ENCODE measurements at places on chromosomes 3 and 15. TPM values are rescaled to one million over a fixed set of nuclear protein-coding genes. Genes with fewer than 3 reads are reported as not detected.

GRCh38 chr3:62361261-62361660 lies 12.1 kb downstream of the FEZF2 start:
- peaks cover 79% of the 10 kb centered on the region for H3K27me3 ChIP-seq
- no peak overlapping the region for H3K4me3 ChIP-seq
- no peak overlapping the region for H3K27ac ChIP-seq
- H3K36me3 ChIP-seq = no peaks in the 10 kb centered on the region

DNA sequence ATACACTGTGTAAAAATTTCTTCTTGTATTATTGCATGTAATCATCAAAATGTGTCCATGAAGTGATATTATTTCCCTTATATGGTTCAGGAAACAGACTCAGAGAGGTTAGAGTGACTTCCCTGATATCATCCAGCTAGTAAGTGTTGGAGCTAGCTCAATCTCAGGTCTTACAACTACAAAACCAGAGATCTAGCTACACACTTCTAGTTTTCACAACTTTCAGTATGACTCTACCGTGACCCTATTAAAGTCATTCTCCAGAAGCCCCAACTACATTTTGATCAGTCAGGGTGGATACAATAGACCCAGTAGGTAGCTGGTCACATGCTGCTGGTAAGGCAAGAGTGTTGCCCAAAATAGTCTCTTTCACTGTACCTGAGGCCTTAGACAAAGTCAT lies 165.3 kb downstream of the GOLIM4 start:
- no peak for DNase-seq
- no peak overlapping the region for H3K27ac ChIP-seq
- H3K27me3 ChIP-seq = no peaks in the 10 kb centered on the region
- H3K4me1 ChIP-seq = no peaks in the 10 kb centered on the region
- H3K36me3 ChIP-seq = no peaks in the 10 kb centered on the region

The SLC6A20 gene
- total RNA-seq = 1.5 TPM

- H3K36me3 ChIP-seq = no peaks in the 10 kb centered on the region
- no peak overlapping the region for H3K27ac ChIP-seq
- no peaks in the 10 kb centered on the region for H3K27me3 ChIP-seq
- no peak overlapping the region for H3K4me3 ChIP-seq
- no peaks in the 10 kb centered on the region for H3K4me1 ChIP-seq
Observed at GRCh38 chr3:120795017-120795648, 52.6 kb downstream of the GTF2E1 start.

- peaks cover 17% of the 10 kb centered on the region for H3K4me1 ChIP-seq
- no peak overlapping the region for H3K27ac ChIP-seq
- no peak overlapping the region for H3K4me3 ChIP-seq
- DNase-seq = no peak
Observed at GRCh38 chr3:150117076-150117475, 146.4 kb upstream of the PFN2 start.

DNA sequence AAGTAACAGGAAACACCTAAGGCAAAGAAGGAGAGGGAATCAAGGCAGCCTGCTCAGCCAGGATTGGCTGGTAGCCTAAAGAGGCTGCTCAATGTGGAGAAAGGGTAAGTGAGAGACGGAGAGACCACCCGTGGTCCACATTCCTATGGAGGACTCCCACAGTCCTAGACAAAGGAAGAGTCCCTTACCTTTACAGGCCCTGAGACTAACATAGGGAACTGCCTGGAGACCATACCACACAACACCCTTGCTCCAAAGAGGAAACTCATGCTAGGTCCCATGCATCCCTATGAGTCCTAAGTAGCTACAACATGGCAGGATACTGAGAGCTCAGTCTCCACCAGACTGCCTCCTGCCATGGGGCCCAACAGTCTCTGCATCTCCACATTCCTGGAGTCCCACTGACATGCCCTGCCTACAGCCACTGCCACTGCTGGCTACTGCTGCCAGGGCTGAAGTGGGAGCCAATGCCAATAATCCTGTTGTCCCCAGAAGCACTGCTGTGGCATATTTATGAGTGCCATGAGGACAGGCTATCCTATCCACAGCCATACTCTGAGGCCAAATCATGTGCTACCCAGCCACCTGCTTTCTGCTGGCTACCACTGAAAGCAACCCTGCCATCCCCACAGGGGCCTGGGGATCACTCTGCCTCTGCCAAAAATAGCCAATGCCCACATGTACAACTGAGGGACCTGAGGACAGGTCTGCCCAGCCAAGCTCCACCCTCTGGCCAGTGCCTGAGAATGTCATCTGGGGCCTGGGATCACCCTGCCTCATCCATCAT lies 45.0 kb downstream of the COPS2 start:
- H3K4me3 ChIP-seq = no peak overlapping the region
- H3K36me3 ChIP-seq = peaks cover 36% of the 10 kb centered on the region
- no peak for DNase-seq
- H3K27ac ChIP-seq = no peak overlapping the region
- no peaks in the 10 kb centered on the region for H3K27me3 ChIP-seq

DNA sequence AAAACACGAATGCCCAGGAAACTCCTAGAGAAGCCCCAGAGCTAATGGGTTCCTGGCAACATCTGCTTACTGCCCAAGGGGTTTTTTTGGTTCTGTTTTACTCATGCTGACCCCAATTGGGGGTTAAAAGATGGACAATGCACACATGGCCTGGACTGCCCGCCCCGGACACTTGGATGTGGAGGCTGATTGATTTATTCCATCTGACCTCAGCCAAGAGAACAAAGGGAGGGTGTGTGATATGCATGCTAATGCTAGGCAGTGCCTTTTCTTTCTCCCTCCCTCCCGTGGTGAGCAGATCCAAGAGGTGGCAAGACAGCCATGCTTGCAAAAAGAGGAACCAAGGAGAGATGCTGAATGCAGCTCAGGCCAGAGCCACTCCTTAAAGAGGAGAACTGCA lies 3.3 kb upstream of the LRTM1 start:
- no peak for DNase-seq
- peaks cover 21% of the 10 kb centered on the region for H3K4me1 ChIP-seq
- H3K36me3 ChIP-seq = no peaks in the 10 kb centered on the region
- no peaks in the 10 kb centered on the region for H3K27me3 ChIP-seq
- no peak overlapping the region for H3K27ac ChIP-seq

DNA sequence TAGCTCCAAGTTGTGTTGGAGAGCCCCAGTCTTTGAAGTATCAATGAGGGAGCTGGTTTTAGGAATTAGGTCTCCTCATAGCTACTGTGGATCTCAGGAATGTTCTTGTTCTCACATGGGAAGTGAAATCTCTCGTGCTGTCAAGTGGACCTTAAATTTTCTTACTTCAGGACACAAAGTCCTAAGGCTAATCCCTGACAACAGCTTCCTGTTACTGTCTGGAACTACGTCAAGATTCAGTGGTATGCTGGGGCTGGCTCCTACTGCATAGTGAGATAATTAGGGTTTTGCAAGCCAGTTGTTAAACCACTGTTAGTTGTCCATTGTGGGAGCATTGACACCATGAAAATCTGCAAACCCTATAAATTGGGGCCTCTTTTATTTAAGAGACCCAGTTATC lies 22.8 kb downstream of the MESP1 start:
- H3K27ac ChIP-seq = no peak overlapping the region
- no peaks in the 10 kb centered on the region for H3K36me3 ChIP-seq
- H3K4me3 ChIP-seq = no peak overlapping the region
- peaks cover 28% of the 10 kb centered on the region for H3K27me3 ChIP-seq

The IFT122 gene
- 41.6 TPM for total RNA-seq

The TNFAIP8L3 gene
- total RNA-seq = 8.2 TPM

The CHAC1 gene
- total RNA-seq = 7.8 TPM

DNA sequence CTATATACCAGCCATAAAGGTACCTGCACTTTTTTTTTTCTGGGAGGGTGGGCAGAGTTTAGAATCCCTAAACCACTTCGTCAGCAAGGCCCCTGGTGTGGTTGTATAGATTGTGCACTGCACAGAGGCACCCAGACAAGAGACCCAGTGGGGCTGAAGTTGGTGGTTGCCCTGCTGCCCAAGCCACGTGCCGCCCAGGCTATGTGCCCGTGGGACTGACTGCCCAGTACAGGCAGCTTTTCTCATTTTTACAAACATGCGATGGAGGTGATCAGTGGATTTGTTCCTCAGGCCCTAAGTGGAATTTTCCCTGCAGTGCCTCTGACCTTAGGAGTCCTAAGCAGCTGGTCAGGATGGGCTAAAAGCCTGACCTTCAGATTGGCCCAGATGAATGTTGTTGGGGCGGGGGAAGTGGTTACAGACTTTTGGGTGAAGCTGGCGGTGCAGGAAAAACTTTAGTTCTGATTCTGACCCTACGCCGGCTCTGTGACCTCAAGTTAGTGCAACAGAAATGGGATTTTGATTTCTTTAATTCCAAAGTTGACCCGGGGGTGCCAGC lies 34.9 kb upstream of the LIMD1 start:
- H3K27ac ChIP-seq = no peak overlapping the region
- H3K4me3 ChIP-seq = no peak overlapping the region
- no peaks in the 10 kb centered on the region for H3K36me3 ChIP-seq
- DNase-seq = no peak
- no peaks in the 10 kb centered on the region for H3K27me3 ChIP-seq

- no peak overlapping the region for H3K4me3 ChIP-seq
- DNase-seq = no peak
- H3K36me3 ChIP-seq = no peaks in the 10 kb centered on the region
- no peak overlapping the region for H3K27ac ChIP-seq
- no peaks in the 10 kb centered on the region for H3K27me3 ChIP-seq
- H3K4me1 ChIP-seq = peaks cover 11% of the 10 kb centered on the region
Observed at GRCh38 chr3:117920253-117920898, 1114.3 kb downstream of the IGSF11 start.

DNA sequence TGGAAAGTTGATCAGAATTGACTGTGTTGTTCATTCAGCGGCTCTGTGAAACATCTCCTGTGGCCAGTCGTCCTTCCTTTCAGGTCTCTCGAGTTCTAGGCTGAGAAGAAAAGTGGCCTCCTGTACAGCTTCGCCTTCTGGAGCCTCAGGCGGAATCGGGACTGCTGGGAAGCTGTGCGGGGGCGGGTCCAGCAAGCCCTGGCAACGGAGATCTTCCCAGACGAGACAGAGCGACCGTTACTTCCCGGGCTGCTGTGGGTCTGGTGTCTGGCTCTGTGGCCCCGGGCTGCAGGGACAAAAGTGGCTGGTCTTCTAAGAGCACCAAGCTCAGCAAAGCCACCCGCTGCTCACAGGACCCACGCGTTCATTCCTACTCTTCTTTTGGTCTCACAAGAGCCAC lies 88.6 kb upstream of the CACNA2D3 start:
- H3K27ac ChIP-seq = no peak overlapping the region
- peaks cover 4% of the 10 kb centered on the region for H3K4me1 ChIP-seq
- no peaks in the 10 kb centered on the region for H3K27me3 ChIP-seq
- no peak overlapping the region for H3K4me3 ChIP-seq

The GABRR3 gene
- total RNA-seq = not detected

The UBA7 gene
- 4.6 TPM for total RNA-seq

DNA sequence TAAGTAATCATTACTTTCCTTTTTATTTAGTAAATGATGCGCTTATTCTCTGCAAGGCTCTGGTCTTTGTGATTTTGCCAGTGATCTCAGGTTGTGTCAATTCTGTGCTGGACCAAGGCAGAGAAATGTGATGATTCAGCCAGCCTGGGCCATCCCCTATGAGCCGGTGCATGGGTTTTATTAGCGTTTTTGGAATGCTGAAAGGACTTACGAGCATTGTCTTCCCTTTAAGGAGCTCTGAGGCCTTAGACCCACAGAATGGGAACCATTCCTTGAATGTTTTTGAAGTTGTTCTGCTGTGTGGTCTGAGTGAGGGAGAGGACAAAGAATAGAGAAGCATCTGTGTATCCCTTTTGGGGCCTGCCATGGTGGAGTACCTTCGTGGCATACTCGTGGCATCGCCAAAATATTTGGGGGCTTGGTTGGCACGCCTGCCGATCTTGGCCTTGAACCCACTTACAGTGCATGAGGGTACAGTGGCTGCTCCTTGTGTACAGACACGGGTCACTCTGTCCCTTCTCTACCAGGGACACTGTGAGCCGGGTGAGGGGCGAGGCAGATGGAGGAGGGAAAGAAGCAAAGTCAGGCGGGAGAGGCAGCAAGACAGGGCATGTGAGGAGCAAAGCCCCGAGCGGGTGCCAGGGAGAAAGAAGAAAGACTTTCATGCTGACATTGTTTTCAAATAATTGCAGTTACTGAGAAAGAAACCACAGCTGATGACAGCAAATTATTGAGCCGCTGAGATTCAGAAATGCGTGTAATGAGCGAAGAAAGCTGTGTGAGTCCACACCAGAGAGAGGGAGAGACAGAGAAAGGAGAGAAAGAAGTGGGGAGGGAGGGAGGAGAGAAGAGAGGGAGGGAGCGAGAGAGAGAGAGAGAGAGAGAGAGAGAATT lies 269.4 kb upstream of the RGMA start:
- H3K27me3 ChIP-seq = peaks cover 9% of the 10 kb centered on the region
- H3K4me1 ChIP-seq = peaks cover 30% of the 10 kb centered on the region
- DNase-seq = no peak

- peaks cover 39% of the 10 kb centered on the region for H3K4me1 ChIP-seq
- no peak overlapping the region for H3K27ac ChIP-seq
- peaks cover 10% of the 10 kb centered on the region for H3K36me3 ChIP-seq
- no peak overlapping the region for H3K4me3 ChIP-seq
Observed at GRCh38 chr3:117603097-117603496, 893.5 kb downstream of the TUSC7 start.

GRCh38 chr15:48250640-48251076 lies 44.6 kb downstream of the SLC12A1 start:
- H3K4me3 ChIP-seq = no peak overlapping the region
- no peaks in the 10 kb centered on the region for H3K27me3 ChIP-seq
- no peaks in the 10 kb centered on the region for H3K4me1 ChIP-seq
- DNase-seq = no peak
- no peak overlapping the region for H3K27ac ChIP-seq

- DNase-seq = no peak
- no peaks in the 10 kb centered on the region for H3K27me3 ChIP-seq
- H3K27ac ChIP-seq = no peak overlapping the region
- H3K4me3 ChIP-seq = no peak overlapping the region
- H3K4me1 ChIP-seq = peaks cover 6% of the 10 kb centered on the region
- H3K36me3 ChIP-seq = no peaks in the 10 kb centered on the region
Observed at GRCh38 chr15:79003301-79003700, 58.5 kb upstream of the CTSH start.

- no peak overlapping the region for H3K4me3 ChIP-seq
- H3K27ac ChIP-seq = no peak overlapping the region
- peaks cover 9% of the 10 kb centered on the region for H3K4me1 ChIP-seq
- H3K36me3 ChIP-seq = no peaks in the 10 kb centered on the region
Observed at GRCh38 chr3:40088527-40089170, 220.9 kb upstream of the EIF1B start.

Data from type B pancreatic cell (in vitro differentiated cells).